Kidney tubule cell (primary cell): ENCODE measurements at places on chromosomes 11 and 22.

DNA sequence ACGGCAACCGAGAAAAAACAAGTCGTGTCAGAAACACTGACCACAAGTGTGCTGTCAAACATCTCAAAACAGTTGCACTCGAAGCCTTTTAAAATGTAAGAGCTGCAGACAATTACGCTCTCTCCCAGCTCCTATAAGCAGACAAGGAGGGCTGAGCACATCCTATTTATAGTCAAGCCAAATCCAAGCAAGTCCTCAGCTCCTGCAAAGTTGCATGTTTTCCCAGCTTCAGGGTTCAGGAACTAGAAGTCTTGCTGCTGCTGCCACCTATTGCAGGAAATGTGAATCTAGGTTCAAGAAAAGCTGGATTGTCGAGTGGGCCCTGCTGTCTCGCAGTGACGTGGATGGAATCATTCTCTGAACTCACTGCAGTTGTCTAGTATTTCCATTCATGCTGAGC, 15.5 kb downstream of the EFCAB6 start:
- peak; percentile 28 for DNase-seq

- DNase-seq: no peak
Measured at GRCh38 chr22:50727678-50728522, 10.1 kb upstream of the ACR start.

DNA sequence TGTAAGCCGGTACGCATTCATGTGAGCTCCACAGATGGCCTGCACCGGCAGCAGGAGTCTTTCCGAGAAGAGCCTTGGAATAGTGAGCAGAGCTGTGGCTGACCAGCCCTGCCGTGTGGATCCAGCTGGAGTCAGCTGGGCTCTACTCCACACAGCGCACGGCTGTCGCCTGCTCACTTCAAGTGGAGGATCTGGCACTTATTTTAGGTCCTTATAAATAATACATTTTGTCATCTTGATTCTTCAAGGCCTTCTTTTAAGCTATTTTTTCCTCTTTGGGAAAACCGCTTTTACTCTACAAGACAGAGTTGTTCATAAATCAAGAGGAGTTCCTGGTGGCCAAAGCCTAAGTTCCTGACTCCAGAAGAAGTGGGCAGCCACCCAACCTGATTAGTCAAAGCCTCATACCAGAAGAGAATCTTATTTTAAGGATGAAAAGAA, 93.8 kb downstream of the KCNC1 start:
- DNase-seq: no peak

- no peak for DNase-seq
Measured at GRCh38 chr11:83881428-83881827, 595.3 kb upstream of the CCDC90B start.

GRCh38 chr22:44805711-44806110, 53.3 kb downstream of the ARHGAP8 start:
- no peak for DNase-seq

DNA sequence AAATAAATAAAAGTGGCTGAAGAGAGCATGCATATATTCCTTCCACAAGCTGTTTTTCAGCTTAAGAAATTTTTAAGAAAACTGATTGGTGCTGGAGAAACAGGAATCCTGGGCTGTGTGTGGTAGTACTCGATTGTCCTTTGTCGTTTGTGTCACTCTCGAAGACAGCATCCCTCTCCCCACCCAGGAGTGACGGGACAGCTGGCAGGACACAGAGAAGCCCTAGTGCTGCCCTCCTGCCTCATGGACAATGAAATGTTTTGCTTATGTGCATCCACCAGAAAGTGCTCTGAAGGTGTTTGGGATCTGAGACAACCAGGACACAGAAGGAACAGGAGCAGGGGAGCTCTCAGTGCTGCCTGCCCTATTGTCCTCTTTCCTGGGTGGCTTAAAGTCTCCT, 12.8 kb downstream of the PLAAT4 start:
- DNase-seq: no peak

DNA sequence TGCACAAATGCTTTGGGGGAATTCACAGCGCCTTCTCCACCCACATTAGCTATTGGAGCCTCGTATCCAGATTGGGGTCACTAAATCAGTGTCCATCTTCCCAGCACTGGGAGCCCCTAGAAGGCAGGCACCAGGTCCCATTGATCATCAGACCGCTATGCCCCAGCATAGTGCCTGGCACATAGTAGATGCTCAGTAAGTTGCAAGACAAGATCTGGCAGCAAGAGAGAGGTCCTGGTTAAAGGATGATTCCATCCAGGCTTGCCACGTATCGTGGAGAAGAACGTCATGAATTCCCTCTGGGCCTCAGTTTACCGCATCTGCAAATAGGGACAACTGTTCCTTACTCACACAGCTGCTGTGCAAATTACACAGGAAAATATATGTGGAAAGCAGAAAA, 1.7 kb downstream of the TMEM184B start:
- DNase-seq: no peak

DNA sequence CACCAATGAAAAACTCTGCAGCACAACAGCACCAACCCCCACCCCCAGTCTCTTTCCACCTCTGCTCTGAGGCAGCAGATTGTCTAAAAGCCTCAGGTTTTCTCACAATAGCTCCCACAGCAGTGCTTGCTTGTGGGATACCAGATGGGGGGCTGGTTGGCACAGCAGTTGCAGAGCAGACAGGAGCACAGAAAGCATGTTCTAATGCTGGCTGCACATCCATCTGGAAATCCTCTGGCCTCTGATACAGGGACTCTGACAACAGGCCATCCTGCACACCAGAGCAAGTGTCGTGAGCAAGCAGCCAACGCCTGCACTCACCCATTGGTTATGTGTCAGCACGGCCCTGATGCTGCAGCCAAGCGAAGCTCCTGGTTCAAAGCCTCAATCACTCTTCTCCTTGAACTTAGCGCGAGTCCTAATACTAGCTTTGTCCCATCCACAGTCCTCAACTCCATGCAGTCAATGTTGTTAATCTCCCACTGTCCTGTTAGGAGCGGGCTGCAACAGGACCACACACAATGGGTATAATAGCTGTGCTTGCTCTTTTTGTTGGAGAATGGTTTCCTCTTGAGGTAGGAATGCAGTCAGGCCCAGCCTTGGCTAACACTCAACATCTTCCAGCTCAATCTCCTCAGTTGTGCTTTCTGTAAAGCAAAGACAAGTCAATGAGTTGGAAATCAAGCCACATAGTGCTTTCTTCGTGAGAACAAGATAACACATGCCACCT, 30.3 kb downstream of the VSTM5 start:
- no peak for DNase-seq

- DNase-seq: peak; percentile 42
Measured at GRCh38 chr22:36585841-36586240, 56.9 kb upstream of the EIF3D start.

DNA sequence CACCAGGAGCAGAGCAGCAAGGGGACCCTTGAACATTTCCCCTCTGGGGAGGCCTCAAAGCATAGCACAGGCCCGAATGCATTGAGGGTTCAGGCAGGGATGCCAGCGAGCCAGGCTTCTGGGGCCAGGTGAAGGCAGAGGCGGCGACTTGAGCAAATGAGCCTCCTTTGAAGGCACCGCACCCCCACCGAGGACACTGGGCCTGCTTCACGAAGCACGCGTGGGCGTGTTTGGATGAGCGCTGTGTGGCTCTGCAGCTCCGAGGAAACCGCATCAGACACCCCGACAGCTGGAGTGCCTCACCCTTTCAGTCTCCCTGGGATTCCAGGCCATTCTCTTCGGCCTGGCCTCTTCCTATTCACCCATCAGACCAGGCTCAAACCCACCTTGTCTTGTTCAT, 301.8 kb downstream of the NTM start:
- no peak for DNase-seq

GRCh38 chr11:77402218-77402556, 71.7 kb downstream of the PAK1 start:
- no peak for DNase-seq

DNA sequence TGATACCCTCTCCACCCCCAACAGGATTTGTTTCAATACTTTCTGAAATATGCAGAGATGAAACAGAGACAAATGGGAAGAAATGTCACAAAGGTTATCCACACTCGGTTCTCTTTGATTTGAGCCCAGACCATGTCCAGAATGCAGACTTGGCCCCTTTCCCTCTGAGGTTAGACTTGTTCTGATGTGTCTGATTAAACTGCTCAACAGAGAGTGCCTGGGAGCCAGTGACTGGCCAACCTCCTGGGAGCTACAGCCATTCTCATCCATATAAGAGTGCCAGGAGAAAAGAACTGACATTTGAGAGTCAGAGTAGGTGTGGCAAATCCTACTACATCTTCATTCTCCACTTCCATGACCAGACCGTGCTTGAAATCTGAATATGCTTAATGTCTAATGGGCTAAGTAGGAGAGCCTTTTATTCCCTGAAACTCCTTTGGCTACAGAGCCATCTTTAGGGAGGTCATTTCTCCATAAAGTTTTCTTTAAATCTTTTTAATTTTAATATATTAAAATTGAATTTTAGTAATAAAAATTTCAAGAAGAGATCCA, 201.4 kb downstream of the BLID start:
- DNase-seq: no peak

DNA sequence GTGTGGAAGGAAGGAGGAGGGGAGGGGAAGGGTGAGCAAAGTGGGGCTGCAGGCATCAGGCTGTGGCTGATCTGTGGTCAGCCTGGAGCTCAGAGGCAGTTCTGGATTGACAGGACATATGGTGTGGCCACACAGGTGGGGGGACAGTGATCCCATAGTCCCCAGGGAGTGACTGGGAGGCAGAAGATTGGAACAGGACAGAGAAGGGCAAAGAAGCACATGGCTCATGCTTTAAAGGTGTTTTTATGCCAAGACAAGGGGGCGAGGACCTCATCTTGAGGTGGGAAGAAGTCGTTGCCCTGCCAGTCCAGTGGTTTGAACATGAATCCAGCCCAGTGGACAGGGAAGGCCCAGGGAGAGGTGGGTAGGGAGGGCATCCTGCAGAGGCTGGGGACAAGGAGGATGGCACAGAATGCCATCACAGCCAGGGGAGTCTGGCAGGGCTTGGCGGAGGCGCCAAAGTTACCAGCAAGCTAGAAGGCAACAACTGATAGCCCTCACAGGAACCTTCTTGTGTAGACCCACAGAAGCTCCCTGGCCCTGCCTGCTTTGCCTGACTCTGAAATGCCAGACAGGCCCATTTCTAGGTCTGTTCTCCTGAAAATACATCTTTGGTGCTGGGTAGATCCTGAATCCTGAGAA, 3.1 kb downstream of the BET1L start:
- DNase-seq: no peak

DNA sequence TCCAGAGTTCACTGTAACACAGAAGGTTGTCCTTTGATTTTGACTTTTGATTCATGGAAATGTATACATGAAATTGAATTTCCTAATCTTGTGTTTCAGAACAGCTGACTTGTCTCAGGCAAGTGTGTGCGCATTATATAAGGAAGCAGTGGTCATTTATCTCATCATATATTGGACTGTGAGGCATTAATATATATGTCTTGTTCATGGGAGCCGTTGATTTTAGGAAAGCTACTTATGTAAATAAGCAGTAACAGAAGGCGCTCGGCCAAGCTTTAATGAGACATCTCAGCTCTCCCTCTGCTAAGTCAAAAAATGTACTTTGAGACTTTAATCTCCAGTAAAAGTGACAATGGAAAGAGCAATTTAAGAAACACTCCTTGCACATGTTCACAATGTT, 100.5 kb downstream of the PDHX start:
- DNase-seq: no peak

DNA sequence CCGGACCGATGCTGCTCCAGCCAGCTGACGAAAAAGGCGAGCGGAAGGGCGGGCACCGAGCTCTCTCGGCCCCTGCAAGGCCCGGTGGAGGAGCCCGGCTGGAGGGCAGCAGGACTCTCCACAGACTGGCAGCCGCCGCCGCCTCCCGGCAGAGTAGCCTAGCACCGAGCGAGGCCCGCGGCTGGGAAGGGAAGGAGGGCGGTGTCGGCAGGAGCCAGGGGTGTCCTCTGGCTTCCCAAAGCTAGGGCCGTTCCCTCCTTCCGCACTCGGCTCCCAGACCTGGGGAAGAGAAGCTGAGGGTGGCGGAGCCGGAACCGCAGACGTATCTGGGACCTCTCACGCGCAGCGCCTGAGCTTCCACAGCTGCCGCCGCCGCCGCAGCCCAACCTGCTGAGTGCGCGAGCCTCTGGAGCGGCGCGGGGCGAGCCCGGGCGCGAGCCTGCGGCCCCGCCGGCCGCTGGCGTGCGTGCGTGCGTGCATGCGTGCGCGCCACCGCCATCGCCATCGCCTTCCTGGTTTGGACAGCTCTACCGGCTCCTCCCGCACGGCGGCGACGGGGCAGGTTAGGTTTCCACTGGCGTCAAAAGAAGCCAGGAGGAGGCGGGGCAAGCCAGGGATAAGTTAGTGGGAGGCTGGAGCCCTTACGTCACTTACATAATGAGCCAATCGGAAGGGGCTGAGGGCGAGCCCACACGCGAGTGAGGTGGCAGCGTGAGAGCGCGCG, at the start of gene RAB6A:
Gene RAB6A, minus strand, starts transcription at position 396 of the 724 bp plus-strand sequence. CDS start 439 bp downstream, outside the sequence.
- DNase-seq: peak; percentile 100

DNA sequence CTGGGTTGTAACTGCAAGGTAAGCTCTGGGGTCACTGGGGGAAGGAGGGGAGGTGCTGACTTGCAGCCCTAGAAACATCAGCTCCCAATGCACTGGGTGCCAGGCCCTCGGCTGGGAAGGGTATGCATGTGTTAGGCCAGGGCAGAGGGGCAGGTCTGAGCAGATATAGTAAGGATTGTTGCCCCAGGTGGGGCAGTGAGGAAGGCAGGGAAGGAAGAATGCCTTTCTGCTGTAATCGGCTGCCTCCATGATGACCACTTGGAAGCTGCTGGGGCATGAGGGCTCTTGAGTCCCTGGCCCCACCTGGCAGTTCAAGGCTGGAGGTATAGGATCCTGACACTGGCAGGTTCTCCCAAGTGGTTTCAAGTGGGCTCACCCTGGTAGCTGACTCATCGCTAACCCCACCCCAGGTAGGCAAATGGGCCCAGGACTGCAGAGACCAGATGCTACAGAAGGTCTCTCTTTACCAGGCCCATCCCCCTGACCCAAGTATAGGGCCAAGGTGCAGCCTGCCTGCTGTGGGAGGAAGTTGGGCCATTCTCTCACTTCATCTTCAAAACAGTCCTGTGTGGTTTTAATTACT, 56.7 kb downstream of the TIMP3 start:
- no peak for DNase-seq

DNA sequence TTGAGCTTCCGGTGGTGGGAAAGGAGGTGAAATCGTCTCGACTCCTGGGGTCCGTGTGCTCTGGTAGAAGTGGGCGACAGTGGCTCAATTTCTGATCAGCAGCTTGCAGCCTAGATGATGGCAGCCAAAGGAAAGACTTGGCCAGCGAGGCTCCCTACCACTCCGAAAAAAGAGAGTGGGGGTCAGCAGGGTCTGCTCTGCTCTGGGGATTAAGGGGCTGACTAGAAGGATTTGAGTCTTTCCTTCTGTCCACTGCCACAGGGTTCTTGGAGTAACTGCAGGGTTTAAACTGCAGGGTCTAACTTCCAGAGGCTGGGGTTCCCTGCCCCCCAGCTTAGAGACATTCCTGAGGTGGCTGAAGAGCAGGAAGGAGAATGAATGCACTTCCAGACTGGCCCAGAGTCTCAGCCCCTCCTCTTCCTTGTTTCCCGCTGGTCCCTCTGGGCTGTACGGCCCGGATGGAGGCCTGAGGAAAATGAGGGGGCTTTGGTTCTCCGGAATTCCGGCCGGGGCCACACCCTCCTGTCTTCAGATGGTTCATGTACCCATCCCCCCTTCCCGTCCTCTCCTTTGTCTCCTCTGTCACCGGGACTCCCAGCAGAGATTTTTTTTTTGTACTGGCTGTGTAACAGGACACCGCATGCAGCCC, 907 bp downstream of the SERPINH1 start:
- peak; percentile 83 for DNase-seq

GRCh38 chr11:126698576-126698975, 302.0 kb downstream of the KIRREL3 start:
- DNase-seq: no peak
